ENCODE measurements at places on chromosomes 16 and 17. TPM values are rescaled to one million over a fixed set of nuclear protein-coding genes. Genes with fewer than 3 reads are reported as not detected.

DNA sequence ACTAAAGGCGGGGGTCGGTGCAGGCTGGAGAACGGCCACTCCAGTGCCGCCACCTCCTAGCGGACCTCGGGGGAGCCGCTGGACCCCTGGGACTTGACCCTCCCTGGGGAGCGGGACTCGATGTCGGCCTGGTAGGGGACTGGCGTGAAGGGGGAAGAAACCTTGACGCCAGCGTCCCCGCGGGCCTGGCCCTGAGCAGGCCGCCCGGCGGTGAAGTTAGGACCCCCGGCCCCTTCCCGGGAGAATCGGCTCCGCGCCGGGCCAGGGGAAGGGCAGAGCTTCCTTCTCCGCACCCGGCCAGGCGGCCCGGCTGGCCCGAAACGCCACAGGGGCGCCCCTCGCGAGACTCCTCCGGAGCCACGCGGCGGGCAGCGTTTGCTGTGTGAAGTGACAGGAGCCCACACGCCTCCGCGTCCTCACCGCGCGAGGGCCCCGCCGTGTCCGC lies 389 bp downstream of the DUS1L start:
- peak overlapping the region; percentile 75 for H3K4me3 ChIP-seq
- H3K4me1 ChIP-seq, result no peaks in the 10 kb centered on the region
- H3K36me3 ChIP-seq, result no peaks in the 10 kb centered on the region
- H3K27ac ChIP-seq, result no peak overlapping the region

DNA sequence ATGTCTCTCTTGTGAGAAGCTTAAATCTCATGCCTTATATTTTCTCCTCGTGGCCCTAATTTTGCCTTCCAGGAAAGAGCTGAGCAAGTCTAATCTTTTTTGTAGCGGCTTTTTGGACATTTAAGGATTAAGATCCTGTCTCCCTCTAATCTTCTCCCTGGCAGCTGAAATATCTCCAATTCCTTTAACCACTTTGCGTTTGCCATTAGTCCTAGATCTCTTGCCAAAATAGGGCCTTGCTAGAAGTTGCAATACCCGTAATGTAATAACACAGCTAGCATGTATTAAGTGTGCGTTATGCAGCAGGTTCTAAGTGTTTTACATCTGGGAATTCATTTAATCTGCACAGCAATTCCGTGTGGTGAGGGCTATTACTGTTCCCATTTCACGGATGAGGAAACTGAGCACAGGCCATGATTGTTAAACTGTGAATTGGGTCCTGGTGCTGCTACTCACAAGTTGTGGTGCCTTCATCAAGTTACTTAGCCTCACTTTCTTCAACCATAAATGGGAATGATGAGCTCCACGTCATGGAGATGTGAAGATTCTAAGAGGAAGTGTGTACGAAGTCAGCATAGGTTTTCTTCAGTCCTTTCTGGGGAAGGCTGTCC lies 198.9 kb upstream of the ASIC2 start:
- H3K27me3 ChIP-seq, result peaks cover 26% of the 10 kb centered on the region
- H3K4me1 ChIP-seq, result peaks cover 5% of the 10 kb centered on the region
- no peak for DNase-seq
- no peaks in the 10 kb centered on the region for H3K36me3 ChIP-seq

DNA sequence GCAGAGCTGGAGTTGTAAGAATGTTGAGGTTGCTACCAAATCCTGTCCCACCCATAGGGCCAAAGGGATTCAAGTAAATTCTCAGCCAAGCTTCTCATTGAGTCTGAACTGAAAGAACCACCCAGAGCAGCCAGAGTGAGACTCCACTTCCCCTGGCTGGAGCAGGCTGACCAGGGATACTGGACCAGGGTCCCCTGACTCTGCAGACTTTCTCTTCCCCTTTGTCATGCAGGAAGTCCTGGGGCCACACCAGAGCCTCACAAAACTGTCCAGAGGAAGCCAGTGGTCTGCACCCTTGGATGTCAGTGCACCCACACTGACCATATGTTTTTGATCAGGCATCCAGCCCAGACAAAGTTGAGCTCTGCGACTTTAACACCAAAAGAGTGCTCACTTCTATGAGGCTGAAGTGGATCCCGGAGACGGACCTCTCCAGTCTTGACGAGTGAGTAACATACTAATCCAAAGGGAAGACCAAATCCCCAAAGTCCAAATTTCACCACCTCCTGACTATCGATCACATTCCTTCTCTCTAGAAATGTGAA lies 4.1 kb downstream of the NXN start:
- peaks cover 16% of the 10 kb centered on the region for H3K36me3 ChIP-seq
- peaks cover 50% of the 10 kb centered on the region for H3K4me1 ChIP-seq
- peak overlapping the region; percentile 65 for H3K4me3 ChIP-seq
- no peak for DNase-seq

DNA sequence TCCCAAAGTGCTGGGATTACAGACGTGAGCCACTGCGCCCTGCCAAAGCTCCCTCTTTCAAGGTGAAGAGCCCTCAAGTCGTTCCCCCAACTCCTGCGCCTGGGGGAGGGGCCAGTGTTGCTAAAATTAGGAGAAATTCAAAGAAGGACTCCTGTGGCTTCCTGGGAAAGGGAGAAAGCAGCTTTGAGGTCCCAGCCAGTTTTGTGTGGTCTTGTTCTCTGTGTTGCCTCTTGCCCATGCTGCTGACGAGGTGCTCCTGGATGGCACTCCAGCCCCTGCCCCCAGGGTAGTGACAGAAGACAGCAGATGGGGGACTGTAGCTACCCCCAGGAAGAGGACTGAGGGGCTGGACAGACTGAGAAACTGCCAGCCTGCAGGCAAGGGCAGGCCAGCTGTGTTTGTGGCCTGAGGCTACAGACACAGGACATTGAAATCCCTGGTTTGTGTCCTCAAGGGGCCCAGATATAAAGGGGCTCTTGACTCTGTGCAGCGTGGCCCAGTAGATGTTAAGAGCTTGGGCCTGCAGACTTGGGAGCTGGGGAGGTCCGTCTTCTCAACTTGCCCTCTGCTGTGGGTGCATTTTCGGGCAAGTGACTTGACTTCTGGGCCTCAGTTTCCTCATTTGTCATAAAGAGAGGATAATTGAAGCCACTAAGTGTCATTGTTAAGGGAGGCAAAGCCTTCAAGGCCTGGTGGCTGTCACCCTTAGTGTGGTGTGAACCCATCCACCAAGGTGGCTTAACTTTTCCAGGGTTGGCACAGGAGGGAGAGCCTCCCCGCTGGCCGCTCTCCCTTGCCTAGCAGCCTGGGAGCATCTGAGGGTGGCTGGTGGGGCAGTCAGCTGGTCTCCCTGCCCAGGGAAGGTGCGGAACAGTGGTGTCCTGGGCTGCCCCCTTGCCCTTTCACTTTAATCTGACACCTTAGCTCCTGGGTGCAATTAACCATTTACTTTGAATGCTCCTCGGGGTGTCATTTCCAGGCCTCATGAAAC lies 4.1 kb downstream of the UBALD2 start:
- peak overlapping the region; percentile 82 for H3K27ac ChIP-seq
- peaks cover 6% of the 10 kb centered on the region for H3K36me3 ChIP-seq
- H3K4me1 ChIP-seq, result peaks cover 18% of the 10 kb centered on the region
- peak overlapping the region; percentile 17 for H3K4me3 ChIP-seq
- H3K27me3 ChIP-seq, result no peaks in the 10 kb centered on the region

GRCh38 chr16:46949241-46949892 lies 24.1 kb downstream of the DNAJA2 start:
- H3K36me3 ChIP-seq, result no peaks in the 10 kb centered on the region
- H3K4me3 ChIP-seq, result no peak overlapping the region
- DNase-seq, result no peak
- no peaks in the 10 kb centered on the region for H3K27me3 ChIP-seq

DNA sequence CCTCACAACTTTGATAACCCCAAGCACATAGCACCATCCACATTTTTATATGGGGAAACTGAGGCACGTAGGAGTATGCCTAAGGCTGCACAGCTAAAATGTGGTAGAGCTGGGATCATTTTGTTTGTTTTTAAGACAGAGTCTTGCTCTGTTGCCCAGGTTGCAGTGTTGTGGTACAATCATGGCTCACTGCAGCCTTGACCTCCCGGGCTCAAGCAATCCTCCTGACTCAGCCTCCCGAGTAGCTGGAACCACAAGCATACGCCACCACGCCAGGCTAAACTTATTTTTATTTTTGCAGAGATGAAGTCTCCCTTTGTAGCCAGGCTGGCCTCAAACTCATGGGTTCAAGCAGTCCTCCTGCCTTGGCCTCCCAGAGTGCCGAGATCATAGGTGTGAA lies 81.0 kb upstream of the GSE1 start:
- H3K27ac ChIP-seq, result no peak overlapping the region
- no peak for DNase-seq
- peaks cover 44% of the 10 kb centered on the region for H3K4me1 ChIP-seq
- no peaks in the 10 kb centered on the region for H3K27me3 ChIP-seq

GRCh38 chr17:1947743-1948516 lies 77.2 kb downstream of the RTN4RL1 start:
- H3K27ac ChIP-seq, result no peak overlapping the region
- no peaks in the 10 kb centered on the region for H3K27me3 ChIP-seq
- H3K4me1 ChIP-seq, result peaks cover 20% of the 10 kb centered on the region

GRCh38 chr16:50994995-50995394 lies 156.1 kb downstream of the SALL1 start:
- no peak overlapping the region for H3K4me3 ChIP-seq
- peaks cover 7% of the 10 kb centered on the region for H3K4me1 ChIP-seq
- peaks cover 12% of the 10 kb centered on the region for H3K27me3 ChIP-seq
- H3K36me3 ChIP-seq, result no peaks in the 10 kb centered on the region

- no peak overlapping the region for H3K4me3 ChIP-seq
- H3K4me1 ChIP-seq, result peaks cover 4% of the 10 kb centered on the region
- H3K27ac ChIP-seq, result no peak overlapping the region
- no peaks in the 10 kb centered on the region for H3K36me3 ChIP-seq
These were observed 12.2 kb upstream of the CACNA1H start for GRCh38 chr16:1140582-1141162.

DNA sequence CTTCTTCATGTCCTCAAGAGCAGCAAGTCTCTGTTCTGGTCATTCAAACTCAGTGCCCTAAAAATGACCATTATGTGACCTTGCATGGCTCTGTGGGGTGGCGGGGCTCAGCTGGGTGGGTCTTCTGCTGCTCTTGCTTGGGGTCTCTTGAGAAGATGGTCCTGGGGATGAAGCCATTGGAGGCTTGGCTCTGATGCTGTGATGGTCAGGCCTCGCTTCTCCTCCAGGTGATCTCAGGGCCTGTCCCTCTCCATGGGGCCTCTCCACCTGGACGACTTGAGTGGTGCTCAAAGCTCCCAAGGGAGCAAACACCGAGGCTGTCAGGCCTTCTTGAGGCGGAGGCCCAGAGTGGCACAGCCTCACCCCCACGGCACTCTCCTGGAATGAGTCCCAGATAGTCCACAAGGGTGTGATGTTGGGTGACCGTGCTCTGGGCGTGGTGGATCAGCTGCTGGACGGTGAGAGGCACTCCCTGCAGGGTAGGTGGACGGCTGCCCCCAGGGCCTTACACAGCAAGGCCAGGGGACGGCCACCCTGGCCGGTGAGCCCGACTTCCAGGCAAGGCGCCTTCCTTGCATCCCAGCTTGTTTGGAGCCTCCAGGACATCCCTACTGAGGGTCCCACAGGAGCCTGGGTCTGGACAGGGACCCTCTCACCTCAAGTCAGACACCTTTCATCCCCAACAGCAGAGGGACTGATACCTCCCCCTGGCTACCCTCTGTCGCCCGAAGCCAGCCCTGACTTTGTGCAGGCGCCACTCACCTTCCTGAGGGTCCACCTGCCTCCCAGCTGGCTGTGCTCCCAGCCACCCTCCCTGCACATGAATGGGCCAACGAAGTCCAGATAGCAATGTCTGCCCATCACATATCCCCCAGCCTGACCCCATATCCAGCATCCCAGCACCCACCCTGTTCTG lies 48.7 kb downstream of the USP22 start:
- peaks cover 4% of the 10 kb centered on the region for H3K36me3 ChIP-seq
- no peak overlapping the region for H3K27ac ChIP-seq
- no peaks in the 10 kb centered on the region for H3K27me3 ChIP-seq
- peaks cover 29% of the 10 kb centered on the region for H3K4me1 ChIP-seq

GRCh38 chr16:48350736-48351135 lies 34.5 kb downstream of the SIAH1 start:
- DNase-seq, result no peak
- H3K27ac ChIP-seq, result no peak overlapping the region
- no peaks in the 10 kb centered on the region for H3K27me3 ChIP-seq
- no peak overlapping the region for H3K4me3 ChIP-seq
- H3K36me3 ChIP-seq, result peaks cover 28% of the 10 kb centered on the region

DNA sequence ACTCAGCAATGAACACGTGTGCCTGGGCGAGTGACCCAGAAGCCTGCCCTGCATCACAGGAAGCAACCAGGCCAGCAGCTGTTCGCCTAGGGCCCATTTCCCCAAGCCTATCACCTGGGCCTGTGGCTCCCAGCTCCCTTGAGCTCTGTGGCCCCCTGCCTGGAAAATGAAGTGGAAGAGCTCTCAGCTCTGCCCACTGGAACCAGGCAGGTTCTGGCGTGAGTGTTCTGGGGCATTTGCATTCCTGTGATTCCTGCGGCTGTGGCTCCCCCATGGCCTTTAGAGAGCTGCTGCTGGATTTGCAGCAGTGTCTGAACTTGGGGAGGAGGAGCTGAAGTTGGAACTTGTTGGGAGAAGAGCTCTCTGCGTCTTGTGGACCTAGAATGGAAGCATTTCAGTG lies 22.8 kb downstream of the PGS1 start:
- no peak overlapping the region for H3K4me3 ChIP-seq
- H3K27me3 ChIP-seq, result no peaks in the 10 kb centered on the region
- peaks cover 17% of the 10 kb centered on the region for H3K36me3 ChIP-seq
- H3K27ac ChIP-seq, result no peak overlapping the region

DNA sequence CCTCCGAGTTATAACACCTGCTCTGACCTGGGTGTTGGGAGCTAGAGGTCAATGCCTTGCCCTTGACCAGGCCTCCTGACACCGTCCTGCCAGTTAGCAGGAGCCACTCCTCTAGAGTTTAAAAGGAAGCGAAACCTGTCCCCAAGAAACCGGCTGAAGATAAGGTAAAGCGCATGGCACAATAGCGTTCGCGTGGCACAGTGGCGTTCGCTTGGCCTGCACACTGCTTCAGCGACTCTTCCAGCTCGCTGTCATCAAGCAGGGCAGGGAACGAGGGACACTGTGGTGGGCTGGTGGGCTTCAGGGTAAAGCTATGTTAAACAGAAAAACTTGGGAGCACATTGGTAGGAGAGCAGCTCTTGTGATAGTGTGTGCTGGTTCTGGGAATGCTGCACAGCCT lies 28.2 kb upstream of the ETV4 start:
- DNase-seq, result no peak
- peaks cover 41% of the 10 kb centered on the region for H3K4me1 ChIP-seq
- H3K27me3 ChIP-seq, result peaks cover 1% of the 10 kb centered on the region

- H3K36me3 ChIP-seq, result peaks cover 11% of the 10 kb centered on the region
- no peaks in the 10 kb centered on the region for H3K27me3 ChIP-seq
- no peak overlapping the region for H3K27ac ChIP-seq
- DNase-seq, result no peak
- H3K4me1 ChIP-seq, result peaks cover 30% of the 10 kb centered on the region
These were observed 3.0 kb upstream of the ZNF213 start for GRCh38 chr16:3131755-3132377.

The COIL gene
- 23.3 TPM for total RNA-seq

The WWOX gene
- total RNA-seq, result 28.2 TPM

The CRYM gene
- total RNA-seq, result 3.7 TPM

The KREMEN2 gene
- total RNA-seq, result 4.5 TPM

The C17orf113 gene
- 2.1 TPM for total RNA-seq

The CHST6 gene
- total RNA-seq, result 6.0 TPM

The SOST gene
- not detected for total RNA-seq

The TPSAB1 gene
- not detected for total RNA-seq

The ATP6V0C gene
- 155 TPM for total RNA-seq

The CCDC57 gene
- total RNA-seq, result 33.5 TPM

The PHLPP2 gene
- total RNA-seq, result 12.0 TPM

The FXR2 gene
- 37.1 TPM for total RNA-seq

The PER1 gene
- 33.2 TPM for total RNA-seq

Measured in type B pancreatic cell (in vitro differentiated cells).